ENCODE measurements at places on chromosomes 5 and 9. TPM values are rescaled to one million over a fixed set of nuclear protein-coding genes. Genes with fewer than 3 reads are reported as not detected.

The HTR1A gene
- 0.38 TPM for total RNA-seq

GRCh38 chr5:2442496-2443354 is 308.8 kb downstream of the IRX2 start:
- no peak overlapping the region for H3K27ac ChIP-seq
- H3K36me3 ChIP-seq = no peaks in the 10 kb centered on the region
- H3K27me3 ChIP-seq = no peaks in the 10 kb centered on the region
- H3K4me3 ChIP-seq = no peak overlapping the region
- DNase-seq = no peak

DNA sequence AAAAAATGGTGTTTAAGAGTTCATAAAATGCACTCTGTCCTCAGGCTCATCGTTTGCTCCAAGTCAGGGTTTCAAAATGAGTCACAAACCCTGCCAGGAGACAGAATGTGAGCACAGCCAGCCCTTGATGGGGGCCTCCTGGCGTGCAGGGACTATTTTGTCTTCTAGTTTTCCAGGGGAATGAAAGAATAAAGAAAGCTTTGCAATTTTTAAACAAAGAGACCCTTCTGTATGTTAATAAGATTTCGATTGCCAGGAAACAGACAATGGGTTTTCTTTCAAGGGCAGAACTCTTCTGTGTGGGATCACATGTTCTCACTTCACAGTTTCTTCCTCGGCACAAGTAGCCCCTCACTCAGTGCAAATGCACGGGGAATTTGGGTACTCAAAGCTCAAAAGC is 121.4 kb upstream of the C6 start:
- H3K4me3 ChIP-seq = no peak overlapping the region
- no peak for DNase-seq
- no peaks in the 10 kb centered on the region for H3K36me3 ChIP-seq
- H3K4me1 ChIP-seq = no peaks in the 10 kb centered on the region
- no peaks in the 10 kb centered on the region for H3K27me3 ChIP-seq

DNA sequence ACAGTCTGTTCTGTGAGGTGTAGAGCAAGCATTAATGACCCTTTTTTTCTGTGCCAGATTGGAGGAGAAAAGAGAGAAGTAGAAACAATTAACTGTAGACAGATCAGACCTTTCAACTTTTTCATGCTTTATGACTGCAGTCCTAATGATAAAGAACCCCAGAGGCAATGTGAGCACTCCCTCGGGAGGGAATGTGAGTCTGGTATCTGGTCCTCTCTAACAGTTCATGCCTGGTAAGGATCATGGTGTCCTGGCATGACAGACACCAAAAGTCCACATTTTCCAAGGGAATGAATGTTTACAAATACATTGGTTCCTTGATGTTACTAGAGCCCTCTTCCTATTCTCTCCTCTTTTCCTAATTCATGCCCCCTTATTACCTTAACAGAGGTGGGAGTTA is 70.3 kb downstream of the MTAP start:
- no peaks in the 10 kb centered on the region for H3K36me3 ChIP-seq
- no peaks in the 10 kb centered on the region for H3K27me3 ChIP-seq
- H3K27ac ChIP-seq = no peak overlapping the region
- no peak for DNase-seq
- no peaks in the 10 kb centered on the region for H3K4me1 ChIP-seq
- H3K4me3 ChIP-seq = no peak overlapping the region
